Fibroblast of gingiva (primary cell): ENCODE measurements at places on chromosomes 3 and 15.

- no peak for DNase-seq
These were observed 20.7 kb upstream of the SLC28A1 start for GRCh38 chr15:84863565-84864443.

- DNase-seq, result no peak
These were observed 80.9 kb upstream of the ARHGEF26 start for GRCh38 chr3:154040283-154040682.

- DNase-seq, result no peak
These were observed 44.3 kb upstream of the EIF1B start for GRCh38 chr3:40265181-40265580.

DNA sequence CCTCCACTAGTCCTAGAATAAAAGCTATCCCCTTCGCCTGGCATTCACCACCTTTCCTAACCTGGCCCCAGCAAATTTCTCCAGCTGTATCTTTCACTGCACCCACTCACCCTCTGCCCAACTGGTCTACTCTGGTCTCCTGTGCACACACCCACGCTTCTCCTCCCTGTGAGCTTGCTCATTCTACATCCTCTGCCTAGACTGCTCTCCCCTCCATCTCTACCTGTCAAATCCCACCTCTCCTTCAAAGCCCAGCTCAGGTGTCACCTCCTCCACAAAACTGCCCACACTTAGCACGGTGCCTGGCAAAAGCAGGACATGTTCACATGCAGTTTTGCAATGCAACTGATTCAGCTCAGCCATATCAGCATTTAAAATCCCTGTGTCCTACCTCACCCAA lies 45.8 kb upstream of the NTRK3 start:
- DNase-seq, result no peak

DNA sequence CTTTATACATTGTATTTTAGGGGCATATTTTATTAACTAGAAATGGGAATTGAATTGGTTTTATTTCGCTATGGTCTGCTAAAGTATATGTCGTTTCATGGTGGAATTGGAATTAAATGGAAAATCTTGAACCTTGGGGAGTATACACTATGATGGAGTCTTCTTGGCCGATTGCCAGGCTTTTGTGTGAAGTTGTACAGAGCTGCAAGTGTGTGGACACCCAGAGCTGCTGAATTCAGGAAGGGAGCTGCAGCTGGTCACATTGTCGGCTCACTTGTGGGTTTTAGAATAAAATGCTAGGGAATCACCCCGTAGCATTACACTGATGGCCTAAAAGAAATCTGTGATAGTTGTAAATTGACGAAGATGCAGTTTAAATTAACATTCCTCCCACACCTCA lies 35.1 kb downstream of the USP3 start:
- DNase-seq, result no peak

DNA sequence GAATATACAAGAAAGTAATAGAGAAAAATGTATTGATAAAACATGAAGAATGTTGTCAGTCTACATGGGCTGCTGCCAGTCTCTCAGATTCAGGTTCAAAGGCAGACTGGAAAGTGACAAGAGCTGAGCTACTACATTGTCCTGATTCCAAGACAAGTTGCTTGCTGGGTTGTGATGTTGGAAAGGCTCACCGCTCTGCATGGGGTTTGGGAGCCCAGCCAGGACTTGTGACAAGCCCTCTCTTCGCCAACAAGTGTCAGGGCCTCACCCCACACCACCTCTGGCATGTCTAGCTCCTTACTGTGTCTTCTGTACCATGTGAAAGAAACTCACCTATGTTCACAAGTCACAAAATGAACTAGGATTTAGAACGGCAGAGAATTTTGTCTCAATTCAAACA lies 43.0 kb upstream of the SH3GL3 start:
- DNase-seq, result no peak

- no peak for DNase-seq
These were observed 696.3 kb upstream of the UBE2E2 start for GRCh38 chr3:22506871-22507270.

- DNase-seq, result no peak
These were observed 39.8 kb downstream of the IDH2 start for GRCh38 chr15:90062462-90062932.

DNA sequence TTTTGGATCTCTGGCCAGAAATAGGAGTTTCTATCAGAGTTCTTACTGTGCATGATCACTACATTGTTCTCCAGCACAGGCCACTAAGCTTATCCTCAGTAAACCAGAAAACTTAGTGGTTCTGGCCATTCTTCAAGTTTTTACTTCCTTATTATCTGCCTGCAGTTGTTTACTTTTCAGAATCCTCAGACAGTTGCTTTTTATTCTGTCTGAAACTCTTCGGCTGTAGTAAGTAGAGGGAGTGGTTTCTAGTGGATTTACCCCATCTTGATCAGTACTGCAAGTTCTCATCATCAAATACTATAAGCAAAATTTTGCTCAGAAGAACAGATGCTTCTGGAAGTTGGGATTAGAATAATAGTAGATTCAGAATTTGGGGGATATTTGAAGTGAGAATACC lies 193.0 kb upstream of the RARB start:
- no peak for DNase-seq

GRCh38 chr3:179083977-179084376 lies 12.4 kb upstream of the ZMAT3 start:
- DNase-seq, result no peak

- DNase-seq, result no peak
These were observed 30.7 kb downstream of the IDH3A start for GRCh38 chr15:78179906-78180305.

DNA sequence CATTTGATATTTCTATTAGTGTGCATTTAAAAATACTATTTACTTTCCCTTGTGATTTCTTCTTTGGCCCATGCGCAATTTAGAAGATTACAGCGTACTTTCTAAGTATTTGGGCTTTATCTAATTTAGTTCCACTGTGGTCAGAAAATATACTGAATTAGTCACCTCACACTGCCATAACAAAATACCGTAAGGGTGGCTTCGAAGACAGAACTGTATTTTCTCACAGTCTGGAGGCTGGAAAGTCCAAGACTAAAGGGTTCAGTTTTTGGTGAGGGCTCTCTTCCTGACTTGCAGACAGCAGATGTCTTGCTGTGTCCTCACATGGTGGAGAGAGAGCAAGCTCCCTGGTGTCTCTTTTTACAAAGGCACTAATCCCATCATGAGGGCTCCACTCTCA lies 286.2 kb downstream of the ADAMTSL3 start:
- no peak for DNase-seq

GRCh38 chr3:182585532-182586150 lies 207.7 kb upstream of the ATP11B start:
- no peak for DNase-seq

- DNase-seq, result no peak
These were observed 34.5 kb downstream of the ZFAND6 start for GRCh38 chr15:80093854-80094418.

GRCh38 chr15:78393137-78393536 lies 44.9 kb upstream of the IREB2 start:
- DNase-seq, result no peak

DNA sequence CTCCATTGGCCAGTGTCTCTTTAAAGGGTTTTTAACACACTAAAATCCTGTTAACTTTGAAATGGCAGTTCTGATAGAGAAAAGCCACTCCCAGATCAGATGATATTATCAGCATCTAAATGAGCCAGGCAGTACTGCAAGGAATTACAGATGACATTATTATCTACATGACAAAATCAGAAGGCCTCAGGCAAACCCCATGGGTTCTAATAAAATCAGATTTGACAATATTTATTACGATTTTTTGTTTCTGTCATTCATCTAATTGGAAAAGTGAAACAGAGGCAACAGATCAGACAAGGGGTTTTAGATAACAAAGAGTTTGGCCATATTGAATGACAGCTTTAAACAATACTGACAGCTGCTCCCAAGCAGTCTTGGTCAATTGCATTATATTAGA lies 112.7 kb downstream of the FEZF2 start:
- no peak for DNase-seq

DNA sequence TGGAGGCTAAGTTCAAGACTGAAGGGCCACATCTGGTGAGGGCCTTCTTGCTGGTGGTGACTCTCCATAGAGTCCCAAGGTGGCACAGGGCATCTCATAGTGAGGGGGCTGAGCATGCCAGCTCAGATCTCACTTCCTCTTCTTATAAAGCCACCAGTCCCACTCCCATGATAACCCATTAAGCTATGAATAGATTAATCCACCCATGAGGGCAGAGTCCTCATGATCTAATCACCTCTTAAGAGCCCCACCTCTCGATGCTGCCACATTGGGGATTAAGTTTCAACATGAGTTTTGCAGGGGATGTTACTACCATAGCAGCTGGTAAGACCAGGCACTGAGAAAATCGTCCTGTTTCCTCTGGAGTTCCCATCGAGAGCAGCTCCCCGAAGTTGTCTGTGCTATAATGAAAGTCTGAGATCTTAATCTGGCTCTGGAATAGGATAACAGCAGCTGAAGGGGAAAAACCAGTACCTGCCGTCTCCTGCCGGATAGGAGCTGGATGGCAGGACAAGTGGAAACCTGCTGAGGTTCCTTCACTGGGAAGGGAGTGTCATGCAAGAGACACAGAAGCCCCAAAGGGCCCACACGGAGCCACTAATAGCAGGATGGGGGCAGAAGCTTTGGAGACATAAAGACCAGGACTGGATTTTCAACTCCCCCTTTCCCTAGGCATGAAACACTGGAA lies 79.5 kb upstream of the EPHB3 start:
- no peak for DNase-seq

DNA sequence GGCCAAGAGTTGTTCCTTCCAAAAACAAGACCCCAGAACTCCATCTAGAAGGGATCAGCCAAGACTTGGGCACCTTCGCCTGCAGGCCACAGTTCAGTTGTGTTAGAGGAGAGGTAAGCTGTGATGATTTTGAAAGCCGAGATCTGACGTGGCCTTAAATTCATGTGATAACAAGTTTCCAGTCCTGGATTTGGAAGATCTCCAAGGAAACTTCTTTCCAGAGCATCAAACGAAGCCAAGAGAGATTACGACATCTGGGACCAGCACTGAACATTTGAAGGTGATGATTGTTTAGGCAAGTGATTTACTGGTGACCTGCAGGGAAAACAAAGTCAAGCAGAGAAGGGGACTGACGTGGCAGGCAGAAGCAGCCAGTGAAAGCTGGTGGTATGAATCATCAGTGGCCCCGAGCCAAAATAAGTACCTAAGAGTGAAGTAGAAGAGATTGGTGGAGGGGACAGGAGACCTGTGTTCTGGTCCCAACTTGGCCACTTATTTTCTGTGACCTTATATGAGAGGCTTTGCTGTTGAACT lies 339.0 kb upstream of the PROK2 start:
- peak; percentile 59 for DNase-seq

- peak; percentile 52 for DNase-seq
These were observed 272.5 kb upstream of the TGFBR2 start for GRCh38 chr3:30333903-30334302.

DNA sequence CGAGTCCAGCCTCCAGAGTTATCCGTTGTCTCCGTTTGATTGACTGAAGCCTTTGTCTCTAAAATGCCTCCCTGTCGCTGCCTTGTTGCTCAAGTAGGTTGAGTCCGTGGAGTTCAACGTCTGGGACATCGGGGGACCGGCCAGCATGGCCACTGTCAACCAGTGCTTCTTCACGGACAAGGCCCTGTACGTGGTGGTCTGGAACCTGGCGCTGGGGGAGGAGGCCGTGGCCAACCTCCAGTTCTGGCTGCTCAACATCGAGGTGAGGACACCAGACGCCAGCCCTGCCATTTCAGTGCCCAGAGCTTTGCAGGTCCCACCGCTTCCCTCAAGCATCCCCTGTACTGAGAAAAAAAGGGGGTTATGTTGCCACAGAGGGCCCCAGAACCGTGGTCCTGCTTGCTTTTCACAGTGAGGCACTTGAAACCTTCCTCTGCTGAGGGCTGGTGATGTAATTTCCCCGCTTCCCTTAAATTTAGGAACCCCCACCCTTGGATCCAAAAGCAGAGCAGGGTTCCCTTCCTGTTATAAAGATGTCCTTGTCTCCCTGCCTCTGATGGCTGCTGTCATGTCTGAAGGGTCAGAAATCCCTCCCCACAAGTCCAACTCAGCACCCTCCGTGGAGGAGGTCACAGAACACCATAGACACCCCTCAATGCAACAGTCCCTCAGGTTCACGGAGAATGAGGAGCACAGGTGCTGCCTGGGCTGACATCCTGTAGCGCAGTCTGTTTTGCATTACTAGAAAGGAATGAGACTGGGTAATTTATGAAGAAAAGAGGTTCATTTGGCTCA lies 105.7 kb downstream of the LRRK1 start:
- DNase-seq, result no peak

DNA sequence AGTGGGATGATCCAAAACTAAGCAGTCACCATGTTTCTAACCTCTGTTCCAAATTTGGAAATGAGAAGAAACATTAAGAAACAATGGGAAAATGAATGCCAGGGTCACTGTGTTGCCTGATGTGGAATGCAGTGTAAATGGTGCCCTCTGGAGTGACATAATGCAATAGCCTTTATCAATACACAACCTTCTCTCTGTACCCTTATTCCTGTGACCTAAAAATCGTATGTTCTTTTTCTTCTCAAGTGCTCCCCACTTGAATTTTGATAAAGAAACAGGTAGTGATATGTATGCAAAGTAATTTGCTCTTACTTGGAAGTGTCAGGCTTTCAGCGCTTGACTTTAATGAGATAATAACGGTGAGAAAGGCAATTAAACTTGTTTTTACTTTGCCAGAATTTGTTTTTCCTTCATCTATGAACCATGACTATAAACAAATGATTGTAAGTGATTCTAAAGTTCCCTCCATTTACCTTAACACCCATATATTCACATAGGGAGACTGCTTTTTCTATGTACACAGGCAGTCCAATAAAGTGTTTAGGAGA lies 145.8 kb upstream of the THRB start:
- DNase-seq, result peak; percentile 76
